Liver (tissue), 10 donors: ENCODE measurements at places on chromosomes 13 and 19.

- no peak for DNase-seq
Observed at GRCh38 chr13:33204130-33204927, 81.2 kb downstream of the STARD13 start.

DNA sequence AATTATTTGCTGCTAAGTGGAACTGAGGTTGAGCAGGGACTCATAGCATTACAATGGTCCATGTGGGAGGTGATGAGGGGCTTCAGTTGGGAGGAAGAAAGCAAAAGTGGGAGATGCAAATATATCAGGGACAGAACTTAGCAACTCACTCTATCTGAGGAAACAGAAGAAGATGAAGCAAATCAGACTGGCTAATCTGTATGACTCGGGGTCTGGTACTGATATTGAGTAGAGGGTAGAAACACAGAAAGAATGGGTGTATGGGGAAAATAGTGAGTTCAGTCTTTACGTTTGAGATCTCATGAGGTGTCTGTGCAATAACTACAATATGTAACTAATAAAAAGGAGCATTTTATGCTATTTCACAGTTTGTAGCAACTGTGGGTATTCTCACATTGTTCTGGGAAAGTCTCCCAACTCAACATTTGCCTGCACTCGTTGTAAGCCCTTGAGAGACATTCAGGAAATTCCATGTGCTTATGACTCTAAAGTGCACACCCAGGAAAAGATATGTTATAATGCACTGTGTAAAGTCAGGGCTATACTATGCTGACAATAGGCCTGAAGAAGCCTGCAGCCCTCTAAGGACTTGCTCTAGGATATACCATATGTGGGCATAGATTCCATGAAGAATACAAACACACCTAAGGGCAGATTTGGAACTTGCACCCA lies 183.5 kb downstream of the SPRY2 start:
- no peak for DNase-seq

- DNase-seq: no peak
Observed at GRCh38 chr13:43072394-43072793, 49.0 kb downstream of the DNAJC15 start.

GRCh38 chr13:51523082-51523518 lies 61.2 kb upstream of the WDFY2 start:
- no peak for DNase-seq

GRCh38 chr19:2176337-2176994 lies 12.7 kb downstream of the DOT1L start:
- no peak for DNase-seq

- no peak for DNase-seq
Observed at GRCh38 chr19:425056-425455, 16.1 kb upstream of the C2CD4C start.

- no peak for DNase-seq
Observed at GRCh38 chr13:40331802-40332201, 334.6 kb downstream of the FOXO1 start.

DNA sequence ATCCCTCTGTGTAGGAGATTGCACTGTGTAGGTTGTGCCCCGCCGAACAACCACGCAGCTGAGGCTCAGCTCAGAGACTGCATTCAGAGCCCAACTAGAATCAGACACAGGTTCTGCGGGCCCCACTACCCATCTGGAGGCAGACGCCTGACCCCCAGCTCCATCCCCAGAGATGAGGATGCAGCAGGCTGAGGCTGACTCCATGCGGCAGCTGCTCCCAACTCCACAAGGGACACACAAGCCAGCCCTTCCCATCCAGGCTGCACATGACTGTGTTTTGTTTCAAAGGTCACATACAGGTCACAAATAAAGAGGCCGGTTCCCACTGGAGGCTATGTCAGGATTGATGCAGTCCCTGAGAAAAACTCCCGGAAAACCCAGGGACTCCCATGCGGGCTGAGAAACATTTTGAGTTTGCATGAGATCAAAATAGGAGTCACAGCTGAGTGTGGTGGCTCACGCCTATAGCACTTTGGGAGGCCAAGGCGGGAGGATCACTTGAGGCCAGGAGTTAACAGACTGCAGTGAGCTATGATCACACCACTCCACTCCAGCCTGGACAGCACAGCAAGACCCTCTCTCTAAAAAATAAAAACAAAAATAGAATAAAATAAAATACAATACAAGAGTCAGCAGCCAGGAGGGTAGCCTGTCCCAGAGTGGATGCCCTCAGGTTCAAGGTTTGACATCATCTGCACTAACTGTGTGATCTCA lies 14.0 kb downstream of the ELL start:
- no peak for DNase-seq

DNA sequence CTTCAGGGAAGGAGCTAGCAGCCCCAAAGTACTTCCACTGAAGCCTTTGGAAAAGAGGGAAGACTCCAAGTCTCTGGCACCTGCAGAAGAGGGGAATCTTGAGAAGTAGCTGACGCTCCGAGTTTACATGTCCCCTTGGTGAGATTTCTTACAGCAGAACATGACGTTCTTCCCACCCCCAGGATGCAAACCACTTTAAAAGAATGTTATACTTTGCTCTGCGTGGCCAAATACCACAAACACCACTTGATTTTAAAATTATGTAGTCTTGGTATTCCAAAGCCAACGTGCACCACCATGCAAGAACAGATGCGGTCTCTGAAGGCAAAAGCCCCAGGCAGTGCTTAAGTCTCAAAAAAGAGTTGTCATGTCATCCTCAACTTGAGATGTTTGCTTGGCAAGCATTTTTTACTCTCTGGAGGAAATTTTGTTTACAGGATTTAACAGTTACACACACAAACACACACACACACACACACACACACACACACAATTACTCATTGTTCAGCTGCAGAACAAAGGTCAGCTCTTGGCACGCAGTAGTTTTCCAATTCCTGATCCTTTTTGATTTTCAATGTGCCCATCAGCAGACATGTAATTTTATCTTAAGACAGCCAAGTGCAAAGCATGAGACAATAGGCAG lies 106.1 kb downstream of the RGCC start:
- no peak for DNase-seq
